ENCODE measurements at places on chromosomes 3 and 15. TPM values are rescaled to one million over a fixed set of nuclear protein-coding genes. Genes with fewer than 3 reads are reported as not detected.

GABRA5 gene
- 0.45 TPM for polyA plus RNA-seq

DUOXA2 gene
- not detected for polyA plus RNA-seq

GOLGA8Q gene
- 1.5 TPM for polyA plus RNA-seq

IFT122 gene
- 42.1 TPM for polyA plus RNA-seq
